Activated CD4-positive, alpha-beta T cell treated with anti-CD3 and anti-CD28 coated beads, Interleukin-2, amount 50 U/mL, for 4 hours (primary cell): ENCODE measurements at places on chromosomes 13 and 19.

- no peak for DNase-seq
These were observed 299.7 kb downstream of the LMO7 start for GRCh38 chr13:75935805-75936204.

DNA sequence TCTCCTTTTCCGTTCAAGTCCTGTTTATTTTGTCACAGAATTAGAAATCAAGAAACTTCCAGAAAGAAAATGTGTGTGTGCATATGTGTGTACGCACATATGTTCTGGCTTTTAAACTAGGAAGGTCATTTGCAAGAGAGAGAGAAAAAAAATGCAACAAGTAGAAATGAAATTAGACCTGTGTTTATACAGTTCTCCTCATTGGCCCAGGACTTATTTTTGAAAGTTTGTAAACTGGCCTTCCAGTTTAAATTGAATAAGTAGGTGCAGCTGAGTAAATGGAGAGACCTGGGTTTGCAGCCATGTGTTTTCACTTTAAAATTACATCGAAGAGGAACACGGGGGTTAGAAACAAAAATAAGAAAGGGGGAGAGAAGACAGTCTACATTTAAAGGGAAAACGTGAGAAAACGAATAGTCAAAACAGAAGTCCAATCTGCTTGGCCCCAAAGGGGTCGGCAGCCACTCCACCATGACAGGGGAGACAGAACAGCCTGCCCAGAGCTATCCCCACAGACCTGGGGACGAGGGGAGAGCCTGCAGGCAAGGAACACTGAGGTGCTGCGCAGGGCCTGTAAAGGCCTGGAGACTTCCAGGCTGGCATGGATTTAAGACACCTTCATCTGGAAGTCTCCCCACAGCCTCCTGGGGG is 216.8 kb upstream of the MAB21L1 start:
- DNase-seq, result no peak

DNA sequence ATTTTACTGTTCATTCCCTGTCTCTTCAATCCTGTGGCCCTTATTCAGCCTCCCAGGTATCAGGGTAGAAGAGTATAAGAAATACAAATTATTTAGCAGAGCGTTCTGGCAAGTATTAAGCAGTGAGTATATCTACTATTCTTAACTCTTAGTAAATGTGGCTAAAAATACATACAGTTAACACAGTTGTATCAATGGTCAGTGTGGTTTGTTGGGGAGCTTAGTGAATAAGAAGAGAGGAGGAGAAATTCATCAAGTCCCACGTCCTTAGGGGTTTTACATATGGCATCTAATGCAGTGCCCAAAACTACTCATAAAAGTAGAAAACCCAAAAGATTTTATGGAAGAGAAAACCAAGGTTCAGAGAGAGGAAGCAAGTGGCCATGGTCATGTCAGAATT is 691.0 kb upstream of the SGCG start:
- DNase-seq, result no peak

DNA sequence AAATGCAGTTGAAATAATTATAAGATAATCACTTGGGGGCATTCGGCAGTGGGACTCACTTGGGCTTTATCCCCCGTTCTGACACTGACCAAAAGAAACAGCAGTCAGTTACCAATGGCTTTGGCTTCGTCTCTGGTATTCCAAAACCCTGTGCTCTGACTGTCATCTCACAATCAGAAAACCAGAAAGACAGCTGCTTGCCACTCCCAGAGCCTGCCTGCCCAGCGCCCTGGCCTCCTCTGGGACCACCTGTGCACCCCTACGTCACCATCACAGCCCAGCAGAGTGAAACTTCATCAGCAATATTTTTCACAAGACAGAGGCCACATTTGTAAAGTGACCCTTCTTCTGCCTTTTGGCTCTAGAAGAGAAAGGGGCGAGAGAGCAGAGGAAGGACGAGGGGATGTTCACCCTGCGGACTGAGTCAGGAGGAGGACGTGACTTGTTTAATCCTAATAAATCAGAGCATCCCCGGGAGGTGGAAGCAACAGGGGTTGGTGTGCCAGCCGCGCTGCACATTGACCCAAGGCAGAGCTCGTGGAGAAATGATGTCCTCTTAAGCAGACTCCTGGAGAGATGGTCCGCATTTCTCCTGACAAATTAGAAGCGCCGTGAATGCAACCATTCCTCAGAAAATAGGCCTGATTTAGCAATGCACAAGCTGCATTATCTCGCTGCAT is 397.8 kb upstream of the ZNF507 start:
- no peak for DNase-seq

GRCh38 chr19:51799774-51800472 is 5.0 kb downstream of the FPR3 start:
- no peak for DNase-seq

DNA sequence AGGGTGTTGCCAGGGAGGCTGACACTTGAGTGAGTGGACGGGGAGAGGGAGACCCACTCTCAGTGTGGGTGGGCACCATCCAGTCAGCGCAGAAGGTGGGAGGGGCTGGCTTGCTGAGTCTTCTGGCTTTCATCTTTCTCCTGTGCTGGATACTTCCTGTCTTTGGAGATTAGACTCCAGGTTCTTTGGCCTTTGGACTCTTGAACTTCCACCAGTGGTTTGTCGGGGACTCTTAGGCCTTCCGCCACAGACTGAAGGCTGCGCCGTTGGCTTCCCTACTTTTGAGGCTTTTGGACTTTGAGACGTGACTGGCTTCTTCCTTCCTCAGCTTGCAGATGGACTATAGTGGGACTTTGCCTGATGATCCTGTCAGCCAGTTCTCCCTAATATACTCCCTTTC is 4.3 kb upstream of the LENG8 start:
- DNase-seq, result no peak

DNA sequence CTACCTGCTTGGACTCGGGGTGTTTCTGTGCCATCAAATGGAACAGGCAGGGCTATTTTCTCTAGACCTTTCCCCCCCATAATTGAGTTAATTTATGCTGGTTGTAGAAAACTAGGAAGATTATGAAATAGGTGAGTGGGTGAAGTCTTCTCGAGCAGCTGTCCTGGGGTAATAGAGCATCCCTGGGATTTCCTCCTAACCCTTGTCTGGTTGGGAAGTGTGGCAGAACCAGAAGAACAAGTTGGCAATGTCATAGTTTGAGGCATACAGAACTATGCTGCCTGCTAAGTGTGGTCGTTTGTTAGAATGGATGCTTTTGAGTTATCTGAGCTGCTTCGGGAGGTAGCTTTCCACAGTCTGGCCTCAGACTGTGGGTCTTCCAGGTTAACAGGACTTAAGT is 3.7 kb downstream of the GATAD2A start:
- DNase-seq, result no peak

- DNase-seq, result no peak
These were observed 186.2 kb upstream of the PCDH9 start for GRCh38 chr13:67416047-67416925.

- DNase-seq, result no peak
These were observed 330.1 kb downstream of the TDRD3 start for GRCh38 chr13:60727140-60727539.
